Hematopoietic multipotent progenitor cell treated with erythropoietin and hydrocortisone succinate and interleukin-3 and kit ligand, for 17 days (in vitro differentiated cells): ENCODE measurements at places on chromosomes 1 and 21.

DNA sequence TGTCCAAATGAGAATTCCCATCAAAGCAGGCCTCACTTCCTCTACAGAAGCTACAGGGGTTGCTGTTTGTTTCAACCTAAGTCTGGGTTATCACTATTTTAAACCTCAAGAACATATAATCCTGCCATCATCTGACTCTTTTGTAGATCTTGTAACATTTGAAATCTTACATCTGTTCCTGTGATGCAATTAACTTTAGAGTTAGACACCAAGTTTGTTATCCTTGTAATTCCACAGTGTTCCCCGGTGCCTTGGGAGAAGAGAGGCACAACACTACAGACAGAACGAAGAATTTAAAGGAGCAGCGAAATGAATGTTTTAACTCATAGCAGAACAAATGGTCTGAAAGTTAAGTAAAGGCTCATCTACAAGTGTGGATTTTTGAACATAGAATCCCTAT is 116.1 kb downstream of the UCHL5 start:
- no peak for DNase-seq

DNA sequence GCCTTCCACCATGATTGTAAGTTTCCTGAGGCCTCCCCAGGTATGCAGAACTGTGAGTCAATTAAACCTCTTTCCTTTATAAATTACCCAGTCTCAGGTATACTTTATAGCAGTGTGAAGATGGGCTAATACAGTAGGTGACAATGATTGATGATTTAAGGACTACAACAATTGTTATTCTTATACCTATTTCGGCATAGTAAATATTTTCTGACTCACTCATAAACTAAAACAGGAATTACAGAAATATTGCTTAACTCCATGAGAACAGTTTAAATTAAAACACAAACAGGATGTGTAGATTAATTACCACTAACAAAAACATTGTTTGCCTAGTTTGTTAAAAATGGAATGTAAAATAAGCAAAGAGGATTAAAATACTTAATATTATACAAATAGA is 839.9 kb downstream of the LTN1 start:
- DNase-seq, result no peak

GRCh38 chr1:201593200-201593921 is 54.4 kb downstream of the NAV1 start:
- no peak for DNase-seq

DNA sequence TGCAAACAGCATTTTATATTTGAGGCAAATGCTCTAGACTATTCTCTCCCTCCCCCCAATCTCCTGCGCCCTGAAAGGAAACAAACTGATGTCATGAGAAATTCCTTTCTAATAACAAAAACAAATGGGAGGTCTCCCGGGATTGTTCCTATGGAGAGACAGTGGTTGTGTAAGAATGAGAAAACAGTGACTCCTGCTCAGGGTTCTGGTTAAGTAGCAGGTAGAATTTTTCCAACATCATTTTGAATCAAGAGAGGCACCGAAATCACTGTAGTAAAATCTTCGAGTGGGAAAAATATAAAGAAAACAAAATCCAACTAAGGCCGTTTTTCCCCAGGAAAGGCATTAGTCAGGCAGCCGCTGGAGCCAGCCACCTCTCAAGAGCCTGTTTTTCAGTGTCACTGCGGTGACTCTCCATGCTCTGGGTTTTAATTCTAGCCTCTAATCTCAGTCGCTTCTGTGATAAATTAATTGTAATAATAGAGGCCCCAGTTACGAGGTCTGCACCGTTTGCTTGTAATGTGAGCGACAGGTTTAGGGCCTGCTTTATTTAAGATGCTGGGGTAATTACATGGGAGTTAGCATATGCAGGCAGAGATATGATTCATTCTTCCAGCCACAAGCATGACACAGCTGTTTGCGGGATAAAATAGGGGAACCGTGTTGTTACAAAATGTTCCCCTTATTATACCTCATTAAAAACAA is 80.3 kb downstream of the RNF220 start:
- peak; percentile 49 for DNase-seq

DNA sequence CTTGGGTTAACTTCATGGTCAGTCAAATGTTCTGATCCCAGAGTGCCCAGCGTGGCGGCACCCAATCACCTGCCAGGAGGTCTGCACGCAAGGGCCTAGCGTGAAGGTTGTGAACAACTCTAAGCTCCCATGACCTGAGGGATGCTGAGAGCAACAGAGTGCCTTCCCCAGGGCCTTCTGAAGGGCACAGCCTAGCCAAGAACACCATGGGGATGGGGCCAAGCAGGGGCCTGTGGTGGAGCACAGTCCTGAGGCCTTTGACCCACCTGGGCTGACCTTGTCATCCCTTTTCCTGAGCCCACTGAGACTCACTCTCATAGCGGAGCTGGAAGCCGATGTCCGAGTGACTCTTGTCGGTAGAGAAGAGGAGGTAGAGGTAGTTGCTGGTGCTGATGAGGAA is 138.8 kb upstream of the HMGB4 start:
- no peak for DNase-seq

GRCh38 chr1:24892188-24893153 is 37.6 kb downstream of the RUNX3 start:
- DNase-seq, result no peak

DNA sequence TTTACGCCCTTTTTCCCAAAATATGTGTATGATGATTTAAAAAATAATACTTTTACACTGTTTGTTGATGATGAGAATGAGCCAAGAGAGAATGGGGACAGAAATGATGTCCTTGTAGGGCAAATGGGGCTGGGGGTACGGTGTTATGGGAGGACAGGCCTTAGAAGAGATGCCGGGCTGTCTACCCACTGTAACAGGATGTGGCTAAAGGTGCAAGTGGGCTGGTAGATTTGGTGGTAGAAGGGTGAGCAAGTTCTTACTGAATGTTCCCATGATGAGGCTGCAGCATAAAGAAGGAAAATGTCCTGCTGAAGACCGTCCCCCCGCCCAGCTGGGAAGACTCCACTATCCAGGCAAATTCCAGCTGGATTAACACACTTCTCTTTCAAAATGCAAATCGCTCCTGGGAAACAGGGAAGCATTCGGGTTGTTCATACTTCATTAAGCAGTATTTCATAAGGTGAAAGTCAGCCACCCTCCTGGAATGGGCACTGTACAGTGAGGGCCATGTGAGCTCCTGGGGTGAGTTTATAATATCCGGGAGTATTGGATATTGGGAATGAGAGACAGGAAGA is 14.0 kb downstream of the GPA33 start:
- no peak for DNase-seq

GRCh38 chr1:245710961-245711903 is 556.4 kb downstream of the KIF26B start:
- no peak for DNase-seq

GRCh38 chr1:25615563-25616094 is 962 bp upstream of the MAN1C1 start:
- no peak for DNase-seq

- no peak for DNase-seq
Observed at GRCh38 chr1:200296091-200296661, 113.7 kb downstream of the ZNF281 start.

GRCh38 chr1:201471772-201472171 is 2.8 kb upstream of the PHLDA3 start:
- DNase-seq, result no peak

GRCh38 chr1:171366085-171366484 is 52.1 kb downstream of the FMO4 start:
- no peak for DNase-seq

- no peak for DNase-seq
Observed at GRCh38 chr1:40662864-40663263, 2.6 kb downstream of the RIMS3 start.
